ENCODE measurements at places on chromosomes 3 and 15. TPM values are rescaled to one million over a fixed set of nuclear protein-coding genes. Genes with fewer than 3 reads are reported as not detected.

GRCh38 chr15:77144492-77145070 is 73.7 kb upstream of the TSPAN3 start:
- H3K4me1 ChIP-seq: peaks cover 6% of the 10 kb centered on the region
- H3K4me3 ChIP-seq: no peak overlapping the region
- peak; percentile 50 for DNase-seq

GRCh38 chr3:126108676-126109050 is 24.7 kb upstream of the SLC41A3 start:
- H3K27ac ChIP-seq: no peak overlapping the region
- no peak overlapping the region for H3K4me3 ChIP-seq
- no peak for DNase-seq
- no peaks in the 10 kb centered on the region for H3K27me3 ChIP-seq
- H3K4me1 ChIP-seq: no peaks in the 10 kb centered on the region

DNA sequence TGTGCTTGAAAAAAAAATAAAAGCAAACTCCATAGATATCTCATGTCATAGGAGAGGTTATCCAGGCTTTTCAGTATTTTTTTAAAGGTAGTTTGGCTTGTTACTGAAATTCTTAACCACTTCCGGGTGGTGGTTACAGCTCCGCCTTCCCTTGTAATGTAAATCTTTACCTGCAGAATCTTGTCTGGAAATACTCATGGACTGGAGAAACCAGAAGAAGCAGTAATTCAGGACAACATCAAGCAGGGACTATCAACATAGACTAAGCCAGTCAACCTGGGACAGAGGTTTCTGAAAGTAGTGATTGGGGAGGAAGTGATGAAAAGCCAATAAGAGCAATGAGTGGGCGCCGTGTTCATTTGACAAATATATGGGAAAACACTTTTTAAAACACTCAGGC is 78.9 kb upstream of the SKOR1 start:
- H3K36me3 ChIP-seq: peaks cover 8% of the 10 kb centered on the region
- no peaks in the 10 kb centered on the region for H3K27me3 ChIP-seq
- no peak for DNase-seq
- no peaks in the 10 kb centered on the region for H3K4me1 ChIP-seq

DNA sequence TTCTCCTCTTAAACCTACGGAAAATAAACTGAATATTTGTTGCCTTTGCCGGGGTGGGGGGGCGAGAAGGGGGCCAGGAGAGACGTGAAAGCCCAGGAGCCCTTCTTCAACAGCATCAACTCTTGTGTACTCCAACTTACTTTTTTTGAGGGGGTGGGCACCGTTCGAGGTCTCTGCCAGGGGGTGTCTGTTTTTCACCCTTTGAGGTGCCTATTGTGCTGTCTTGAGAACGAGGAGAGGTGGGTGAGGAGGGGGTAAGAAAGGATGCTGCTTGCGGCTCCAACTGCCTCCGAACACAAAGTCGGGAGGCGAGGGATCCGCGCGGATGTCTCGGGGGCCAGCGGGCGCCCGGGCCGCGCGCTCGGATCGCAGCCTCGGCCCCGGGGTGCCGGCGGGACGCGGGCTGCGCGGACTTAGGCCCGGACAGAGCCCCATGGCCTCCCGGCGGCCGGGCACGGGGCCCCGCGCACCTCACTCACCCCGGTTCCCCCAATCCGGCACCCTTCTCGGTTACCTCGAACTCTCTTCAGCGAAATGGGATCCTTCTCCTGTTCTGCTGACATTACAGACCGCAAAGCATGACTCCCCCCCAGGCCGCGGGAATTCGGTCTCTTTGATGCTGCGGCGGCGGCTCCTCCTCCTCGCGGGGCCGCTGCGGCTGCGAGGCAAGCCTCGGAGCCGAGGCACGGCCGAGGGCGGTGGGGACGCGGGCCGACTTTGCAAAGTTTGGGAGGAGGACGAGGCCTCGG is 650 bp downstream of the PYGO1 start:
- peaks cover 18% of the 10 kb centered on the region for H3K4me1 ChIP-seq
- H3K4me3 ChIP-seq: peak overlapping the region; percentile 54
- peak; percentile 65 for DNase-seq

GRCh38 chr3:3081381-3082233 is 28.6 kb downstream of the IL5RA start:
- H3K4me1 ChIP-seq: no peaks in the 10 kb centered on the region
- no peaks in the 10 kb centered on the region for H3K36me3 ChIP-seq
- no peaks in the 10 kb centered on the region for H3K27me3 ChIP-seq

GRCh38 chr3:194054540-194054939 is 81.4 kb upstream of the HES1 start:
- H3K27me3 ChIP-seq: no peaks in the 10 kb centered on the region
- H3K4me3 ChIP-seq: no peak overlapping the region
- DNase-seq: no peak
- no peak overlapping the region for H3K27ac ChIP-seq
- H3K4me1 ChIP-seq: no peaks in the 10 kb centered on the region

GRCh38 chr3:111143-112069 is 85.2 kb upstream of the CHL1 start:
- no peaks in the 10 kb centered on the region for H3K27me3 ChIP-seq
- no peaks in the 10 kb centered on the region for H3K36me3 ChIP-seq
- H3K4me3 ChIP-seq: no peak overlapping the region
- H3K4me1 ChIP-seq: no peaks in the 10 kb centered on the region

The GREM1 gene
- total RNA-seq: 2.4 TPM

- H3K27ac ChIP-seq: peak overlapping the region; percentile 60
- DNase-seq: no peak
- H3K4me3 ChIP-seq: no peak overlapping the region
Observed at GRCh38 chr3:69368129-69368741, 17.7 kb downstream of the FRMD4B start.

DNA sequence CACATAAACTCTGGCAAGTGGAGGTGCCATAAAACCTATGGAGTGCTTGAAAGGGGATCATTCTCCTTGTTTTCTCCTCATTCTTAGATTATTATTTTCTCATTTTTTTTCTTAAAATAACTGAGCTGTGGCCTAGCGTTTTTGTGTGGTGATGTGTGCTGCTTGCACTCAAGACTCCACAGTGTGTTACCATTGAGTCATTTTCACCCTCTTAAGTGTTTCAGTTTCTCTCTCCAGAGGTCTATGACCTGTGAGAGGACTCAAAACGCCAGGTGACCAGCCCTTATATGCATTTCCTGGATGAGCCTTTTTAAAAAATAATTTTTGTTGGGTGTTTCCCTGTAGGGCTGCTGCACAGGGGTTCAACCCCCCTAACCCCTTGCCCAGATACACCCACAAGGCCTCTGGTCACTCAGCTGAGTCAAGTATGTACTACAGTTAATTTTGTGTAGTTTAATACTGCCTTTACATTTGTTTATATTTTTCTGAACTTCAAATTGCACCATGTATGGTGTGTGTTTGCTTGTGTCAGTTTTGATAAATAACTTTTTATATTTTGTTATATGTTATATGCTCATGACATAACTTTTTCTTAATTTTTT is 15.4 kb upstream of the BTLA start:
- no peaks in the 10 kb centered on the region for H3K4me1 ChIP-seq
- DNase-seq: no peak

DNA sequence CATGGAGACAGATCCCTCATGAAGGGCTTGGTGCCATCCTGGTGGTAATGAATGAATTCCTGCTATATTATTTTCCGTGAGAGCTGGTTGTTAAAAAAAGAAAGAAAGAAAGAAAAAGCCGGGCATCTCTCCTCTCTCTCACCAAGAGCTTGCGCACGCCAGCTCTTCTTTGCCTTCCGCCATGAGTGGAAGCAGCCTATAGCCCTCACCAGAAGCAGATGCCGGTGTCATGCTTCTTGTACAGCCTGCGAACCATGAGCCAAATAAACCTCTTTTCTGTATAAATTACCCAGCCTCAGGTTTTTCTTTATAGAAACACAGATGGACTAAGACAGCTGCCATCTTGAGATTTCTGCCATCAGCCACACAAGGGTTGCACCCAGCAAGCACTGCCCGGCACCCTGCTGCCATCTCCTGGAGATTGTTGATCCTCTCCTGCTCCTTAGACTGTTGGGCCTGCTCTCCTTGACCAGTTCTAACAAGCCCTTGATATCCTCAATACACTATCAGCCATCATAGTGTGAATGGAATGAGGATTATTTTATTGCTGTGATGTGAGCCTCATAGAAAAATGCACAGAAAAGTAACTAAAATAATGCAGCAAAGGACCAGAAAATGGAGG is 3.5 kb upstream of the AHSG start:
- no peak for DNase-seq
- H3K27me3 ChIP-seq: no peaks in the 10 kb centered on the region

The ACTRT3 gene
- 3.2 TPM for total RNA-seq

DNA sequence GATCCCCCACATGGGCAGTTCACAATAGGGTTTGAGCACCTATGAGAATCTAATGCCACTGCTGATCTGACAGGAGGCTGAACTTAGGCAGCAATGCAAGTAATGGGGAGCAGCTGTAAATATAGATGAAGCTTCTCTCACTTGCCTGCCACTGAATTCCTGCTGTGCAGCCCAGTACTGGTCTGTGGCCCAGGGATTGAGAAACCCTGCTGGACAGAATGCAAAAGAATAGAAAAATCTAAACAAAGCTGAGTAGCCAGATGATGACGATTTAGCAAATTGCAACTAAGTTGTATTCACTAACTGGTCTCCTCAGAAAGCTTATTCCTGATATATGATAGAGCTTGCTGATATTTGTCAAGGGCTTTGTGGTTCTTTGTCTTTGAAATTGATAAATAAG is 34.3 kb upstream of the APH1B start:
- H3K27me3 ChIP-seq: no peaks in the 10 kb centered on the region
- no peaks in the 10 kb centered on the region for H3K36me3 ChIP-seq
- H3K4me1 ChIP-seq: peaks cover 9% of the 10 kb centered on the region
- H3K4me3 ChIP-seq: no peak overlapping the region

GRCh38 chr3:137988152-137988551 is 21.8 kb upstream of the CLDN18 start:
- no peaks in the 10 kb centered on the region for H3K27me3 ChIP-seq
- H3K27ac ChIP-seq: no peak overlapping the region
- no peak overlapping the region for H3K4me3 ChIP-seq
- DNase-seq: no peak

DNA sequence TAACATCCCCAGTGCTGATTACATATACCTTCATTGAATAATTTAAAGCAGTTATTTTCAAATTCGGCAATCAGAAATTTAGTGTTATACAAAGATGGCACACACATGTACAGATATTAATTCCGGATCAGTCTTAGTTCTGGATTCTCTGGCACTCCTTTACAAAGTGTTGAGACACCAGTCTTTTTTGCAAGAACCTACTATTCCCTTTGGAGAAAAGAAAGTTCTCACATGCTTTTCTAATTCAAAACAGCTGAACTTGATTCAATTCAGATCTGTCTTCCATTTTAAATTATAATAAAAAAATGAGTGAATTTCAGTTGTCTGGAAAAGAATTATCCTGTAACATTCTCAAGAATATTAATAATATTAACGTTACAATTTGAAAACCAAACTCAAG is 20.4 kb downstream of the CCDC191 start:
- H3K27ac ChIP-seq: no peak overlapping the region
- no peaks in the 10 kb centered on the region for H3K4me1 ChIP-seq
- no peaks in the 10 kb centered on the region for H3K27me3 ChIP-seq

- no peak for DNase-seq
- H3K4me3 ChIP-seq: no peak overlapping the region
- no peak overlapping the region for H3K27ac ChIP-seq
- no peaks in the 10 kb centered on the region for H3K27me3 ChIP-seq
Observed at GRCh38 chr15:67878712-67879206, 38.9 kb upstream of the RNU6-1 start.

The CMSS1 gene
- total RNA-seq: 28.9 TPM

GRCh38 chr3:109570408-109570807 is 233.1 kb upstream of the DPPA4 start:
- no peak overlapping the region for H3K27ac ChIP-seq
- no peaks in the 10 kb centered on the region for H3K4me1 ChIP-seq
- H3K36me3 ChIP-seq: no peaks in the 10 kb centered on the region
- DNase-seq: no peak

DNA sequence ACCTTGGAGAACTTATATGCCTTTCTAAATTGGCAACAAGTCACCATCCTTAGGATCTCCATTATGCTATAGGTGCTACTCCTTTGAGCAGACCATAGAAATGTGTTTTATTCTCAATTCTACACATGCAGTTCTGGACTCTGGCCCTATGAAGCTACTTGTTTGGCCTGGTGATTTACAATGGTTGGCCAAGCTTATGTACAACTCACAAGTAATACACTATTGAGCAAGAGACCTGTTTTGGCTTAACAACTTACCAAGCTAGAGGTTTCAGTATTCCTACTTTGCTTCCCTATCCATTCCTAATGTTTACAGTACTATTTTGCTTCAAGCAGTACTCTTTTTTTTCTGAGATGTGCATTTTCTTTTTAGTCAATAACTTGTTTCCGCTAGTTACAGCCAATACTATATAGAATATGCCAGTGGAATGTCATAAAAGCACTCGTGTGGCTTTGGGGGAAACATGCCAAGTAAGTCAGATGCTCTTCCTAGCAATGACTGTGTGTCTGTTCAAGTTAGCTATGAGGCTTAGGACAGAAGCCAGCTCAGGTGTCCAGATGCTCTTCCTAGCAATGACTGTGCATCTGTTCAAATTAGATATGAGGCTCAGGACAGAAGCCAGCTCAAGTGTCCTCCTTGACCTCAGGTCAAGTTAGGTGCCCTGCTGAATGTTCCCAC is 174.9 kb upstream of the SEMA6D start:
- H3K36me3 ChIP-seq: no peaks in the 10 kb centered on the region
- H3K27ac ChIP-seq: no peak overlapping the region
- H3K4me1 ChIP-seq: no peaks in the 10 kb centered on the region
- H3K4me3 ChIP-seq: no peak overlapping the region
- no peaks in the 10 kb centered on the region for H3K27me3 ChIP-seq
- no peak for DNase-seq

The ULK4 gene
- 21.1 TPM for total RNA-seq

GRCh38 chr3:48142316-48142870 is 45.8 kb downstream of the CDC25A start:
- no peak overlapping the region for H3K27ac ChIP-seq
- DNase-seq: no peak
- H3K27me3 ChIP-seq: no peaks in the 10 kb centered on the region
- H3K4me3 ChIP-seq: no peak overlapping the region
- no peaks in the 10 kb centered on the region for H3K36me3 ChIP-seq

DNA sequence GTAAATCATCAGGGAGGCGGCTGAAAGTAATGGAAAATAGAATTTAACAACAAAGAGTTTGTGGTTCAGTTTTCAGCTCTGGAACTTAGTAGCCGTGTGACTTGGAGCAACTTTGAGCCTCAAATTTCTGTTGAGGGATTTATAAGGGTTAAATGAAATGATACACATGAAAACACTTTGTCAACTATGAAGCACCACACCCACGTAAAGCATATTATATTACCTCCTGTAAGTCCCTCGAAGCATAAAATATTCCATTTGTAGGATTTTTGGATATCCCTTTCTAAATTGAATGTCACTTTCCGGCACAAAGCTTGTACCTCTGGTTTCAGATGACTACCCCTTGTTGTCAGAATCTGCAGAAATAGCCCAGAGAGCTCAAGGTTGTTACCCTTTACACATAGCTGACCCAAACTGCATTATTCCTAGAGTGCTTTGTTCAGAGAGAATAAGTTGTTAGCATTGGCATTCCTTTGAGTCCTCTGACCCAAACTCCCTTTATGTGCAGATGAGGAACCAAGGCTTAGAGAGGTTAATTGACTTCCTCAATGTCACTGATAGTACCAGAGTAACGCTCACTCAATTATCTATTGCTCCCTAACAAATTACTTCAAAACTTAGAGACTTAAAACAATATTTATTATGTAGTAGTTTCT is 187.9 kb upstream of the UMPS start:
- no peak overlapping the region for H3K4me3 ChIP-seq
- H3K27ac ChIP-seq: no peak overlapping the region
- H3K27me3 ChIP-seq: no peaks in the 10 kb centered on the region
- no peaks in the 10 kb centered on the region for H3K36me3 ChIP-seq

GRCh38 chr15:76139368-76140073 is 79.7 kb downstream of the TMEM266 start:
- H3K4me1 ChIP-seq: no peaks in the 10 kb centered on the region
- peak; percentile 82 for DNase-seq
- no peak overlapping the region for H3K27ac ChIP-seq
- no peaks in the 10 kb centered on the region for H3K27me3 ChIP-seq

The CSK gene
- 39.7 TPM for total RNA-seq
